Stimulated activated CD4-positive, alpha-beta T cell treated with anti-CD3 and anti-CD28 coated beads, Interleukin-1b, Interleukin-23, amount 100 ng/mL, for 1 hour (primary cell): ENCODE measurements at places on chromosomes 2 and 18.

DNA sequence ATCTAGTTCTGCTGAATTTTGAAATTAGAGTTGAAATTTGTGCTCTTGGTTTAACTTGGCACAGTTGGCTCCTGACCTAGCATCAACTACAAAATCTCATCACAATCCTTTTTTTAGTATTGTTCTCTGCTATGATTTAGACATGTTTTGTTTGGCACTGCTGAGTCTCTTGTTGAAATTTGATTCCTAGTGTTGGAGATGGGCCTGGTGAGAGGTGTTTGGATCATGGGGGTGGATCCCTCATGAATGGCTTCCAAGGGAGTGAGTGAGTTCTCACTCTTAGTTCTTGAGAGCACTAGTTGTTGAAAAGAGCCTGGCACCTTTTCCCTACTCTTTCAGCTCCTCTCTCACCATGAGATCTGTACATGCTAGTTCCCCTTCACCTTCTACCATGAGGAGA, 605.6 kb upstream of the SLC39A10 start:
- no peak for DNase-seq

DNA sequence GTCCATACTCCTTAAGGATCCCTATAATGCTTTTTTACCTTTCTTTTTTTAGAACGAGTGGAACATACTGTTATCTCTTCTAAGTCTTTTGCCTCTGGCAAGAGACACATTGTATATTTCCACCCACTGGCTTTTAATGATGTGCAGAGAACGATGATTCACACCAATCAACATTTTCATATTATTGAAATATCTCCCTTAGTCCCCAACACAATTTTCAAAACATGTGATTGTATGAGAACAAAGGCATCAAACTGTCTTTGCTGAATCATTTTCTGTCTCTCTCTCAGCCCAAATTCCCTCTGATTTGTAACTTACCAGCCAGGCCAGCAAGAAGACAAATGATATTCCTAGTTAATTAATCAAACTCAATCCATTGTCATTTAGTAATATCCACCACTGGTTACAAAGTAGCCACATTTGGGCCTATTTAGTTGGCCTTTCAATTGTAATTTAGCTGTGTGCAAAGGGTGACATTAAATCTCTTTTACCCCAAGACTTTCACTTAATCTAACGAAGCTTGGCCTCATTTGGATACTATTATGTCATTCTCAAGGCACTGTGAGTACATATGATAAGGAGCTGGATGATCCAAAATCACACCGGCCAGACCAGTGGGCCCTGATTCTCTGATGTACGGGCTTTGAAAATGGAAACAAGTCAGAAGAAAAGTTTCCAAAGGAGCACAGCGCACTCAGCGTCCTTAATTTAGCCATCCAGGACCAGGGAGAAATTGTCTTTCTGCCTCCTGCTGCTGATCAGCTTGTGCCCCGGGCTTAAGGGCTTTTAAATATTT, 185.1 kb downstream of the SCG2 start:
- DNase-seq = no peak

DNA sequence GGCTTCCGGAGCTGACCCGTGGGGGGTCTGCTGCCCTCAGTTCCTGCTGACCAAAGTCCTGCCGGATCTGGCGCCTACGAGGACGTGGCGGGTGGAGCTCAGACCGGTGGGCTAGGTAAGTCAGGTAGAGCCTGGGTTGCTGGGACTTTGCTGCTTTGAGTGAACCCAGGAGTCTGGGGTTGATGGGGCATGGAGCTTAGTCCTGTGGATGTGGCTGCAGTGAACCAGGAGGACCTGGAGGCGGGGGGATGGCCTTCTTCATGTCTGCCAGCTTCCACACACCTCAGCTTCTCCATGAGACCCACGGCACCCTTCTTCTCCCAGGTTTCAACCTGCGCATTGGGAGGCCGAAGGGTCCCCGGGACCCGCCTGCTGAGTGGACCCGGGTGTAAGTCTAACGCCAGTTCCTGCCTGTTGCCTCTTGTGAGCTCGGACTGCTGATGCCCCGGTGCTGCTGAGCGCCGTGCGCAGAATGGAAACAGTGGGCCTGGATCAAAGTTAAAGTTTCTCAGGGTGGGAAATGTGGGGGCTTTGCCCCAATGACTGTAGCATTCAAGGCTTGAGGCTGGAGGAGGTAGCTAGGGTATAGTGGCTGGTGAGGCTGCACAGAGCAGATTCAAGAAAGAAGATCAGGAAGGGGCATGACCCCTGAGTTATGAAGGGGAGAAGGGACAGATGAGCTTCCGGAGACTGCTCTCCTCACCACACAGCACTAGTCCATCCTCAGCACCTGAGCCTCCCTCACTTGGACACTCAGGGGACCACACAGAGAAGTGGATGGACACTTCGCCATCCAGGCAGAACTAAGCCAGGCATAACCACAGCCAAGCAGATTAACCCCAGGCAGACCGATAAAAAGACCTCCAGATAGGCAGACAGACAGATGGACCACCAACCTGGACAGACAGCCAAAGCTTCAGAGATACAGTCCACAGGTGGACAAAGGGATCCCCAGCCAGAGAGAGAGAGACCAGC, 17.3 kb downstream of the PTPN18 start:
- no peak for DNase-seq

DNA sequence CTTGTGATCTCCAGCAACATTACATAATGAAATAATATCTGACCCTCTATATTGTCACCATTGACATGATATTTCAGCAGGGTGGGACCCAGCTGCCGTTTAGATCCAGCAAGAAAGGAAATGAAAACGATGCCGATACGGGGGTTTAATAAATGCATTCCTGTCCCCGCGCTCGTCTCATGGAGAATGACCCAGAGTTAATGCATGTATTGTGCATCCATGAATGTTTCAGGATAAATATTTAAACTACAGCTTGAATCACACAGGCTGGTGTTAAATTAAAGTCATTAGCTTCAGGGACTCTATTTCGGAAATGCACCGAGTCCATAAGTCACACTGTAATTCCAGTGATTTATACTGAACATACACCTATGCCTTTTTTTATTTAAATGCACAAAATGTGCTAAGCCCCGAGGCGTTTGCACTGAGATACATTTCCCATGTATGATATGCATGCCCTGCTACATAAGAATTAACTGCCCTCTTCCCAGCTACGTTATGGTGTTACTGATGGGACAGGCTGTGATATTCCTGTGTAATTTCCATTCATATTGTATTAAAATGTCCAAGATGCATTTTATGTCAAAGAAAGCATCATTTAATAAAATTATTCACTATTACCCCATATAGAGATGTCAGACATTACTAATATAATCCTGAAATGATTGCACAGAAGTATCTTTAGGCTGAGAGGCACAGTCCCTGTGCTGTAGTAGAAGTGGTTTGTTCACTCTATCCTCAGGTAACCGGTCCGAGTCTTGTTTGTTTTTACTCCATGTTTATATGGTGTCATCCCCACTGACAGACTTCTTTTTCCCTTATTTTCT, 109.3 kb upstream of the ZNF516 start:
- DNase-seq = no peak

- DNase-seq = no peak
These were observed 15.8 kb downstream of the HNRNPLL start for GRCh38 chr2:38586931-38587330.

DNA sequence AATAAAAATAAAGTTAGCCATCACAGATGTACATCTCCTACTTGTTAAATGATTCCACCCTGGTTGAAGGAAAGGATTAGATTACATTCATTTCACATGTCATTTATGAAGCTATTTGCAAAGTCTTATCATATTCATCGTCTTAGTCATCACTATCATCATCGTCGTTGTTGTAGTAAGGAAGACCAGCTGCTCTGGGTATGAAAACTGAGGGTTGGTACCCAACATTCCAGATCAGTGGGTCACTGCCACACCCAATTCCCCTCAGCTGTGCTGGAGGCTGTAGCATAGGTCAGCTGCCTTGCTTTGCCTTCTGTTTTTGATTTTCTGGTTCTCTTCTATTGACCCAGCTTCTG, 20.9 kb upstream of the CCBE1 start:
- DNase-seq = no peak

GRCh38 chr2:212249451-212249850, 289.2 kb downstream of the ERBB4 start:
- DNase-seq = no peak

GRCh38 chr2:150339951-150340350, 147.5 kb downstream of the RND3 start:
- no peak for DNase-seq

- no peak for DNase-seq
These were observed 597 bp upstream of the TEKT4 start for GRCh38 chr2:94870440-94871225.

DNA sequence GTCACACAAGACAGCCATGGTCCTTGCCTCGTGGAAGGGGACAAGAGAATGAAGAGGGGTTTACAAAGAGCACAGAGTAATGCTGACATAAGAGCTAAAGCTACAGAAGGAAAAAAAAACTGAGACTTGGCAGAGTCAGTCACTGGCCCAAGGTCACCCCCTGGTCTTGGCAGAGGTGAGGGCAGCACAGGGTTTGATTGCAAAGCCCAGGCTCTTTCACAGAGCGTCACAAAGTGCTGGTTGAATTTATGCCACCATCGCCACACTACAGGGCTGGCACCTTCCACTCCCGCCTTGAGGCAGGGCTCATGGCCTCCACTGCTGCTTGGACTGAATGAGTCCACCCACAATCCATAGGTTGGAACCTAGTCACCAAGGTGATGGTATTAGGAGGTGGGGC, 190.2 kb downstream of the INHBB start:
- no peak for DNase-seq

GRCh38 chr18:66971960-66972359, 368.1 kb upstream of the CDH19 start:
- DNase-seq = no peak

DNA sequence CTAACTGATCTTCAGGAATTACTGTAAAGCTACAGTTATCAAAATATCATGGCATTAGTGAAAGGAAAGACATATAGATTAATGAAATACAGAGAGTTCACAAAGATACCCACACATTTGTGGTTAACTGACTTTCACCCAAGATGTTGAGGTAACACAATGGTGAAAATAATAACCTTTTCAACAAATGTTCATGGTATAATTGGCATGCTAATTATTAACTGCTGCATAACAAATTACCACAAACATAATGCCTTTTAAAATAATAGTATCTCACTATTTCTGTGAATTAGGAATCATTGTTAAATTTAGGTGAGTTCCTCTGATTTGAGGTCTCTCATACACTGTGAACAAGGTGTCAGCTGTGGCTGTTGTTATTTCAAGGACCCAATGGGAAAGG, 1493.1 kb upstream of the ACVR2A start:
- no peak for DNase-seq

GRCh38 chr2:109523536-109524361, 90.0 kb downstream of the SEPTIN10 start:
- no peak for DNase-seq
